Caco-2 (cell line): ENCODE measurements at places on chromosomes 2 and 18.
A peak's percentile ranks its signal among the peaks of the same experiment; 100 is the strongest.

- no peaks in the 10 kb centered on the region; the same call in 1 of the 2 replicates for H3K27me3 ChIP-seq
- H3K4me1 ChIP-seq: peaks cover 25% of the 10 kb centered on the region
- H3K27ac ChIP-seq: no peak overlapping the region
- no peaks in the 10 kb centered on the region for H3K36me3 ChIP-seq
- DNase-seq: no peak
- no peak overlapping the region for H3K4me3 ChIP-seq
Observed at GRCh38 chr2:219559156-219559915, 12.0 kb downstream of the OBSL1 start.

DNA sequence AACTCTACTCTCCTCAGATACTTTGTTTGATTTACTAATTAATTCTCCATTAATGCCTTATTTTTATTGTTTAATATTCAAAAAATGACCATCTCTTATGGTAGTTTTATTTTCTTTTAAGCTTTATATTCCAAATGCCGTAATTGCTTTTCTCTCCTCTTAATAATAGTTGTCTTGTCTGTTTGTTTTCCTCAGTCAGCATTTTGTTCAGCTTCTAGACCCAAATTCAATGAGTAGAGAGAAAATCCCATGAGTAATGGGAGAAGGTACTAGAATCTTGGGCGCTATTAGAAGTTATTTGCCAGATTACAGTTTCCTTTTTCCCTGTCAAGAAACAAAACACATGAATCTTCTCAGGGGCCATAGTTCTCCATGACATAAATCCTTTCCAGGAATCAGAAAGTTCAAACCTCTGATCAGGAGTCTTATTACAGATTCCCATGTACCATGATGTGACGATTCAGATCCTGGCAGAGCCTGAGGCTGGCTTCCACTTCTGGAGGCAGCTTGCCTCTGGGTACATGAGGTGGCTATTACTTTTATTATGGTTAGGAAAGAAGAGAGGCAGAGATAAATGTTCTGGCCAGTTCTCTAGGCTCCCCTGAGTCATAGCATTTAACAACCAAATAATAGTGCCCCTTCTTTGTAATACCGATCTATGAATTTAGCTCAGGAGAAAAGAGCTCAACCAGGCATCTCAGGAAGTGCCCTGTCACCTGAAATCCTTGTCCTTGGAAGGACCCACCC, 485.1 kb upstream of the SETBP1 start:
- no peak for DNase-seq
- H3K4me1 ChIP-seq: no peaks in the 10 kb centered on the region
- no peak overlapping the region for H3K4me3 ChIP-seq
- no peaks in the 10 kb centered on the region for H3K27me3 ChIP-seq

- DNase-seq: no peak
- H3K4me1 ChIP-seq: peaks cover 36% of the 10 kb centered on the region
- peak overlapping the region; percentile 34 for H3K27ac ChIP-seq
Observed at GRCh38 chr2:48448274-48449061, 81.5 kb upstream of the STON1 start.

DNA sequence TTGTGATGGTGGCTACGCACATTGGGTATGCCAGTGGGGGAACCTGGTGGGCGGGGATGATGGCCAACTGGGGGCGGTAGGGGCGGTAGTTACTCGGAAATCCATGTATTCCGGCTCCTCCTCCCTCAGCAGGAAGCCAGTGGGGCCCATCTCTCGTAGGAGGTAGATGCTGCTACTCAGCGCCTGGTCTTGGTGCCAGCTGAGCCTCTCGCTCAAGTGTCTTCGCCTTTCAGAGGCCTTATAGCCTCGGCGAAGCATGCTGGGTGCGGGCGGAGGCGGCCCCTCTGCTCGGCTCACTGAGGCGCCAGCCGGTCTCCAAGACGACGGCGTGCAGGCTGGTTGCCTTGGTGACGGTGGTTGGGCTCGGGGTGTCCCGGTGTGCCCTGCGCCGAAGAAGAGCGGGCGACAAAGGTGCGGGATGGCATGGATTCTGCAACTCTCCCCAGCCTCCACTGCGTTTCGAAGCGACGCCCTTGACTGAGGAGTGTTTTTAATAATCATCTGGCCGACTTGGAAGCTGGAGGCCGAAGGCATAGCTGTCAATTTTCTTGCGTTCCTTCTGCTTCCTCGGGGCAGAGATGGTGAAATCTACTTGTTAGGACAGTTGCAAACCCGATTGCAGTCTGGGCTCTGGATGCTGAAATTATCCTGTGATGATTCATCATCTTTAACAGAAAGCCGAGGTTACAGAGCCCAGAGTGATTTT, at the start of gene ZSWIM2:
Gene ZSWIM2 (minus strand): TSS at position 298 of the 706 bp plus-strand sequence. CDS start 40 bp downstream, at position 258.
- no peaks in the 10 kb centered on the region for H3K27me3 ChIP-seq
- no peaks in the 10 kb centered on the region for H3K36me3 ChIP-seq
- H3K4me3 ChIP-seq: no peak within 1 kb of the TSS

GRCh38 chr18:22020127-22020866, 149.1 kb upstream of the GATA6 start:
- no peaks in the 10 kb centered on the region for H3K27me3 ChIP-seq
- H3K36me3 ChIP-seq: no peaks in the 10 kb centered on the region
- peak overlapping the region; percentile 59 for H3K27ac ChIP-seq
- DNase-seq: peak; percentile 89
- H3K4me3 ChIP-seq: no peak overlapping the region
- H3K4me1 ChIP-seq: peaks cover 66% of the 10 kb centered on the region

DNA sequence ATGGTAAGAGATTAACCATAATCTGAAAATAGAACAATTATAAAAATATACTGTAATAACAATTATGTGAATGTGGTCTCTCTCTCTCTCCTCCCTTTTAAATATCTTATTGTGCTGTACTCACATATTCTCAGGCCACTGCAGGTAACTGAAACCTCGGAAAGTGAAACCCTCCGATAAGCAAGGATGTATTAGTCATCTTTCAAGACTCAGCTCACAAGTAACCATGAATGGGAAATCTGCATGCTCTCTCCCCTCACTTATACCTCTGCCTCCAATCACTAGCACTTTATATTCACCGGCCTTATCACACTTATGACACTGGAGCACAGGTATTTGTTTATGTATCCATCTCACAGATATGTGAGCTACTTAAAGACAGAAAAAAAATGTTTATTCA, 139.7 kb downstream of the LRP2 start:
- no peaks in the 10 kb centered on the region for H3K27me3 ChIP-seq
- no peak overlapping the region for H3K4me3 ChIP-seq
- DNase-seq: no peak
- no peaks in the 10 kb centered on the region for H3K4me1 ChIP-seq
- no peaks in the 10 kb centered on the region; the same call in 1 of the 2 replicates for H3K36me3 ChIP-seq

- H3K36me3 ChIP-seq: no peaks in the 10 kb centered on the region
- H3K27ac ChIP-seq: no peak overlapping the region
- H3K4me1 ChIP-seq: no peaks in the 10 kb centered on the region
Observed at GRCh38 chr2:207143215-207144172, 22.3 kb downstream of the KLF7 start.

GRCh38 chr2:50402654-50402960, 629.3 kb downstream of the NRXN1 start:
- no peak for DNase-seq
- H3K36me3 ChIP-seq: no peaks in the 10 kb centered on the region
- H3K4me1 ChIP-seq: no peaks in the 10 kb centered on the region
- no peak overlapping the region for H3K27ac ChIP-seq
- H3K27me3 ChIP-seq: no peaks in the 10 kb centered on the region

GRCh38 chr2:106996171-106996769, 110.3 kb upstream of the ST6GAL2 start:
- H3K4me3 ChIP-seq: no peak overlapping the region
- no peaks in the 10 kb centered on the region for H3K36me3 ChIP-seq
- DNase-seq: no peak

- no peaks in the 10 kb centered on the region; the same call in 1 of the 2 replicates for H3K36me3 ChIP-seq
- no peaks in the 10 kb centered on the region for H3K27me3 ChIP-seq
- H3K27ac ChIP-seq: no peak overlapping the region
- peaks cover 5% of the 10 kb centered on the region; the same call in 1 of the 2 replicates for H3K4me1 ChIP-seq
- no peak overlapping the region for H3K4me3 ChIP-seq
Observed at GRCh38 chr2:233030-233429, 30.8 kb downstream of the SH3YL1 start.

- H3K27ac ChIP-seq: no peak overlapping the region
- no peak for DNase-seq
- H3K36me3 ChIP-seq: no peaks in the 10 kb centered on the region
- H3K4me3 ChIP-seq: no peak overlapping the region
- H3K27me3 ChIP-seq: no peaks in the 10 kb centered on the region
Observed at GRCh38 chr2:147182260-147182659, 662.6 kb upstream of the ACVR2A start.

DNA sequence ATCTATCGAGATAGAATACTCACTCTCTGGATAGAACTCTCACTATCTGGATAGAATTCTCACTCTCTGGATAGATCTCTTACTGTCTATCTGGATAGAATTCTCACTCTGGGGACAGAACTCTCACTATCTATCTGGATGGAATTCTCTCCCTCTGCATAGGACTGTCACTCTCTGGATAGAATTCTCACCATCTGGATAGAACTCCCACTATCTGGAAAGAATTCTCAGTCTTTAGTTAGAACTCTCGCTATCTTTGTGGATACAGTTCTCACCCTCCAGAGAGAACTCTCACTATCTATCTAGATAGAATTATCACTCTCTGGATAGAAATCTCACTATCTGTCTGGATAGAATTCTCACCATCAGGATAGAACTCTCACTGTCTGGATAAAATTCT, 16.5 kb downstream of the ABCG8 start:
- no peak overlapping the region for H3K4me3 ChIP-seq
- H3K27me3 ChIP-seq: no peaks in the 10 kb centered on the region
- no peaks in the 10 kb centered on the region for H3K36me3 ChIP-seq
- no peak overlapping the region for H3K27ac ChIP-seq
- DNase-seq: no peak

- peaks cover 5% of the 10 kb centered on the region for H3K36me3 ChIP-seq
- no peaks in the 10 kb centered on the region for H3K4me1 ChIP-seq
- no peak overlapping the region for H3K27ac ChIP-seq
- no peaks in the 10 kb centered on the region for H3K27me3 ChIP-seq
- no peak for DNase-seq
- no peak overlapping the region for H3K4me3 ChIP-seq
Observed at GRCh38 chr2:9385841-9386240, 37.5 kb downstream of the ITGB1BP1 start.

- no peaks in the 10 kb centered on the region for H3K36me3 ChIP-seq
- H3K27ac ChIP-seq: no peak overlapping the region
- no peak overlapping the region for H3K4me3 ChIP-seq
Observed at GRCh38 chr18:76486574-76486973, 8.5 kb downstream of the ZNF516 start.

DNA sequence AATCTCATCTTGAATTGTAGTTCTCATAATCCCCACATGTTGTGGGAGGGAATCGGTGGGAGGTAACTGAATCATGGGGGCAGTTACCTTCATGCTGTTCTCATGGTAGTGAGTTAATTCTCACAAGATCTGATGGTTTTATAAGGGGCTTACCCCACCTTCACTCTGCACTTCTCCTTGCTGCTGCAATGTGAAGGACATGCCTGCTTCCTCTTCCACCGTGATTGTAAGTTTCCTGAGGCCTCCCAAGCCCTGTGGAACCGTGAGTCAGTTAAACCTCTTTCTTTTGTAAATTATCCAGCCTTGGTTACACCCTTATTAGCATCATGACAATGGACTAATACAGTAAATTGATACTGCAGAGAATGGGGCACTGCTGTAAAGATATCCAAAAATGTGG, 57.9 kb downstream of the SCN7A start:
- H3K36me3 ChIP-seq: no peaks in the 10 kb centered on the region
- no peaks in the 10 kb centered on the region for H3K27me3 ChIP-seq
- no peaks in the 10 kb centered on the region for H3K4me1 ChIP-seq
- H3K27ac ChIP-seq: no peak overlapping the region
- no peak for DNase-seq

DNA sequence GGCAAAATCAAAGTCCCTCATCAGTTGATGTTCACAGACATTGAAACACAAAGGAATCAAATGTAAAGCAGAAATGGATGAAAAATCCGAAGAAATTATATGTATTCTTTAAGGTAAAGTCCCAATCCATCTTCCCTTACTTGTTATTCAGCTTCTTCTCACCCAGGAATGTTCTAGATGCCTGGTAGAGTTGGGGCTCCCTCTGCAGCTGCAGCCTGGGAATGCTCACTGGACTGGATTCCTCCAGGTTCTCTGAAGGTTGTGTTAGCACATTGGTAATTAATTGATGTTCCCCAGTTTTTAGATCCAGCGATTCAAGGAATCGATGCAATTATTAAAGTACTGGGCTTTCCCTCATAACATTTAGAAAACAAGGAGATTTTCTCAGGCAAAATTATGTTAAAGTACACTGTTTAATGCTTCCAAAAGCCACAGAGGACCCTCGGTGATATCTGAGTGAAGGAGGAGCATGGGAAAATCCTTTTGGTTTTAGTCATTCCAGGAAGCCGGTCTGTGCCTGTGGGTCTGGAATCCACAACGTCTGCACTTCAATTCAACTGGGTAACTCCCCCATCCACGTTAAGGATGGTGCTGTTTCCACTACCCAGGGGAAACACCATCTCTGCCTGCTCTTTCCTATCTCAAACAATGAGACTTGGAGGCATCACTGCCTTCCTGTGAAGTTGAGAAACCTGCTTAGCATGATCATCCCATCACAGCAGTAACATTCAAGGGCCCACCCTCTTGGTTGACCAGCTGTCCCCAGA, 22.0 kb downstream of the NTSR2 start:
- H3K4me1 ChIP-seq: no peaks in the 10 kb centered on the region
- no peaks in the 10 kb centered on the region for H3K36me3 ChIP-seq
- no peaks in the 10 kb centered on the region; the same call in 1 of the 2 replicates for H3K27me3 ChIP-seq
- H3K4me3 ChIP-seq: no peak overlapping the region

GRCh38 chr18:76892832-76893231, 70.5 kb downstream of the ZNF236 start:
- peaks cover 7% of the 10 kb centered on the region for H3K36me3 ChIP-seq
- H3K27me3 ChIP-seq: no peaks in the 10 kb centered on the region
- H3K4me3 ChIP-seq: no peak overlapping the region
- H3K27ac ChIP-seq: no peak overlapping the region
- no peak for DNase-seq

DNA sequence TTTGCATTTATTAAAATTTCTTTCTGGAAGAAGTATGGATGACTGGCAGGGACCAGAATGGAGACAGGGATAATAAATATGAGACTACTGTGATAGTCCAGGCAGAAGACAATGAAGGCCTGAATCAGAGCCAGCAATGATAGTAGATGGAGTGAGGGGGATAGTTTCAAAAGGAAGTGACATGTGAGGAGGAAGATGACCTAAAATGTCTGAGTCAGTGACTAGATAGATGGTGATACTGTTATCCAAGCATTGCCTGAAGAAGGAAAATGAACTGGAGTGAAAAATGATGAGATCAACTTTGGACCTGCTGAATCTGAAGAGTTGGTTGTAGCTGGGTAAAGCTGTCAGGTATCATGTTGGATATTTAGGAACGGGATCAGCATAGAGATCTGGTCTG, 158.3 kb upstream of the KLF7 start:
- H3K27ac ChIP-seq: no peak overlapping the region
- H3K27me3 ChIP-seq: no peaks in the 10 kb centered on the region
- DNase-seq: no peak
- no peaks in the 10 kb centered on the region for H3K4me1 ChIP-seq
- H3K36me3 ChIP-seq: no peaks in the 10 kb centered on the region

GRCh38 chr18:44700652-44701051, 20.0 kb downstream of the SETBP1 start:
- H3K27me3 ChIP-seq: no peaks in the 10 kb centered on the region
- no peak for DNase-seq
- no peak overlapping the region for H3K27ac ChIP-seq
- H3K36me3 ChIP-seq: no peaks in the 10 kb centered on the region
